H7 (cell line): ENCODE measurements at places on chromosomes 11 and 22. TPM values are rescaled to one million over a fixed set of nuclear protein-coding genes. Genes with fewer than 3 reads are reported as not detected.
A peak's percentile ranks its signal among the peaks of the same experiment; 100 is the strongest.

DNA sequence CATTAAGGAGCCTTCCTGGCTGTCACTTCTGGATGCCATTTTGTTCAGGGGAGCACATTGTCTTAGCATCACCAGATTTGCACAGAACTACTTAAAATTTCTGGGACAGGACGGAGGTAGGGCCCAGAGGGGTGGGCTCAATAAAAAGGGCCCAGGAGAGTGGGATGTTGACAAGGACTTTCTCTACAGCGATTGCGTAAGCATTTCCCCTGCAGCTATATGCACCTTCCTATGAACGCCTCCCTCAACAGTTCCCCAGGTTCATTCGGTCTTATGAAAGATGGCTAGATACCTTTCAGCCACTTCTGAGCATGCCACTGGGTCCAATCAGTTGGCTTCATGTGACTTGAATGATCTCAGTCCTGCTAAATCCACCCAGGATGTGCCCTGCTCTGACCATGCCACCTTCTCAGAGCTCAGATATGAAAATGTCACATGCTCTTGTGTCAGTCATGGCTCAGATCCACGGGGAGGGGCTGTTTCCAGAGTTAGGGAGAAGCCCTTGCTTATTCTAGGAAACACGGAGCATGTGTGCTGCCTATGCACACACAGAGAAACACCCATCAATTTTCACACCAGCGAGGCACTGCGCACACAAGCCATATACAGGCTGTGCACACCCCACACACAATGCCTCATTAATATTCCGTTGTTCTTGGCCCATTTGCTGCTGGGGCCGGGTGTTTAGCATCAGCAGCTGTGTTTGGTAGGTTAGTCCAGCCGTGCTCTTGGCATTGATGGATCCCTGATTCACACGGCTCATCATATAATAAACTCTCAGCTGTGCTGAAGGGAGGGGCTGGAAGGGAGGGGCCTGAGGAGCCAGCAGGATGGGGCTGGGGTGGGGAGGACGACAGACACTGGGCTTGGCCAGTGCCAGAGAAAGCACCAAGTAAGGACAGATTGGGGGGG lies 52.5 kb upstream of the NNMT start:
- DNase-seq, result no peak

DNA sequence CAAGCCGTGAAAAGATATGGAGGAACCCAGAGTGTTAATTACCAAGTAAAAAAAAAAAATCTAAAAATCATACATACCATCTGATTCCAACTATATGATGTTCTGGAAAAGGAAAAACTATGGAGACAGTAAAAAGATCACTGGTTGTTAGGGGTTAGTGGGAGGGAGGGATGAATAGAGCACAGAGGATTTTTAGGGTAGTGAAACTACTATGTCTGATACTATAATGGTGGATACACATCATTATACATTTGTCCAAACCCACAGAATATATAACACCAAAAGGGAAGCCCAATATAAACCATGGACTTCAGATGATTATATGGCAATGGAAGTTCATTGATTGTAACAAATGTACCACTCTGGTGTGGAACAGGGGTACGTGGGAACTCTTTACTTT lies 74.1 kb downstream of the ENTHD1 start:
- DNase-seq, result no peak

GRCh38 chr11:47453365-47453764 lies 4.4 kb upstream of the RAPSN start:
- DNase-seq, result no peak

The SLC35C1 gene
- total RNA-seq, result 3.9 and 5.8 TPM in 2 replicates

- peak; percentile 61 for DNase-seq
Observed at GRCh38 chr11:126359431-126360048, 4.1 kb downstream of the ST3GAL4 start.

GRCh38 chr22:50526834-50527801 lies 1.7 kb upstream of the SCO2 start:
- DNase-seq, result peak; percentile 93

DNA sequence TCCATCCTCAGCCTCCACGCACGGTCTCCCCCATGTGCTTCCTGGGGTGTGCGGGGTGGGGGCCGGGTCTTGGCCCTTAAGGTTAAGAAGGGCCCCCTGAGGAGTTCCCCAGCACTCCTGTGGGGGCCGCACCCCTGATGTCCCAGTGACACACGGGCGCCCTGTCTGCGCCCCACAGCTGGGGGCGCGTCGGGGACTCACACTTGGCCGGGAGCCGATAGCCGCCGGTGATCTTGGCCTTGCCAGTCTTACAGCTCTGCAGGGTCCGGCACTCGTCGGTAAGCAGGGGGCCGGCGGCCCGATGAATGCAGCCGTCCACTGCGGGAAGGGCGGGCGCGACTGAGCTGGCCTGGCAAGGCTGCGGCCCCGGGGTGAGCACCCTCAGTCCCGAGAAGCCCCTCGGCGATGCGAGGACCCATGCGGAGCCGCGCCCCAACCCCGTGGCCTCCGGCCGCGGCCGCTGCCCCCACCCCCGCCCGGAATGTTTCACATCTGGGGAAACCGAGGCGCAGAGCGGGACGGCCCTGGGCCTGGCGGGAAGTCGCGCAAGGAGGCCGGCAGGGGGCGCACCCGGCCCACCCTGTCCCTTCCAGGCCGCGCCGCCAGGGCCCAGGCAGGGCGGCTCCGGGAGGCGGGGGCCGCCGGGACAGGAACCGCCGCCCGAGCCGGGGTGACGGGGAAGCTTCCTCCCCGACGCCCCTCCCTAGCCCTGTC lies 13.9 kb downstream of the OTUB1 start:
- peak; percentile 99 for DNase-seq

- no peak for DNase-seq
Observed at GRCh38 chr11:12220305-12220704, 109.9 kb downstream of the MICAL2 start.

DNA sequence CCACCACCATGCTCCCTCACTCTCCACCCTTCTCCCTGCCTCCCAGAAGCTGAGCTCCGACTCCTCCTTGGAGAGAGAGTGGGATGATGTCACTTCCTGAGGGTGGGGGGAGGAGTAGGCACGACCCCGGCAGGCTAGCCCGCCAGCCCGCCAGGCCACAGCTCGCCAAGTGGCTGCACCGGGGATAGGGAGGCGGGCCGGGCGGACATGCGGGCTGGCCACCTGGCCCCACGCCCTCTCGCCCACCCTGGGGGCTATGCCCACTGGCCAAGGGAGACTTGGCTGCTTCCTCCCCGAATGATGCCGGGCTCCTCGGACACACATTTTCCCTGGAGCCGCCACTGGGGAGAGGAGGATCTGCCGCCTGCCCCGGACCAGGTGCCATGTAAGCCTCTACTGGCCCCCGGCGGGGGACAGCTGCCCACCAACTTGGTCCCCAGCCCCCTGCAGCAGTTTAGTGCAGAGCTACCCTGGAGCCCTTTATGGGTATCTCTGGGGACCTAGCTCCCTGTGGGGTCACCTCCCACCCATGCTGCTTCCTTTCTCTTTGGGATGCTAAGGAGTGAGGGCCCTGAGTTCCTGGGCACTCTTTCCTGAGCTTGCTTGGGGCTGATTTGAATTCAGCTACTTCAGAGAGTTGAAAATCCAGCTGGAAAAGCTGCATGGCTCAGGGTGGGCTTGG lies 33.7 kb upstream of the MYRF start:
- peak; percentile 98 for DNase-seq

GRCh38 chr11:6895010-6895409 lies 2.7 kb upstream of the OR2D2 start:
- DNase-seq, result no peak

GRCh38 chr11:121038648-121039409 lies 14.9 kb downstream of the TBCEL start:
- no peak for DNase-seq

DNA sequence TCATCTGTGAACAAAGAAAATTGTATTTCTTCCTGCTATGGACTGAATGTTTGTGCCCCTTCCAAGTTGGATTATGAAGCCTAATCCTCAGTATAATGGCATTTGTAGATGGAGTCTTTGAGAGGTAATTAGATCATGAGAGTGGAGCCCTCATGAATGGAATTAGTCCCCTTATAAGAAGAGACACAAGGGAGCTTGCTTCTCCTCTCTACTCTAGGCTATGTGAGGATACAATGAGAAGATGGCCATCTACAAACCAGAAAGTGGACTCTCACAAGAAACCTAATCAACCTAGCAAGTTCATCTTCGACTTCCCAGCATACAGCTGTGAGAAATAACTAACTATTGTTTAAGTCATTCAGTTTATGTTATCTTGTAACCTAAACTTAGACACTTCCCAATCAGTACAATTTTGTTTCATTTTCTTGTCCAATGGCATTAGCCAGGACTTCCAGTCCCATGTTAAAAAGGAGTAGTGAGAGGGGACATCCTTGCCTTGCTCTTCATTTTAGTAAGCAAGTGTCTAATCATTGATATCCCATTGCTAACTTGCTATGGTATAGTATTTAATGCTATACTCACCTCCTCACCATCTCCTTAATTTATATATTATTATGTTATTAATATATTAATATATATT lies 45.7 kb downstream of the PDGFD start:
- no peak for DNase-seq

- no peak for DNase-seq
Observed at GRCh38 chr11:13367115-13367514, 89.5 kb downstream of the BMAL1 start.

DNA sequence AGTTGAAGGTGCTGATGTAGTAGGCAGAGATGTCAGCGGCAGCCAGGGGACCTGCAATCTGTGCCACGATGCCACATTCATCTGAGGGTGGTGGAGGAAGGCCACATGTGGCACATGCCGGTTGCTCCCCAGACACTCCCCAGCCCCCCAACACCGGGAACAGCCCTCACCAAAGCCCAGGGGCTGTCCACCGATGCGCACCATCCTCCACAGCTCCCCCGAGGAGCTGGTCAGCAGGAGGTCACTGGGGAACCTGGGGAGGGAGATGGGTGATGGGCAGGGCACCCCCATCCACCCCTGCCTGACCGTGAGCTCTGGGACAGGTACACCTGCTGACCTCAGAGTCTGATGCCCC lies 3.5 kb downstream of the CASTOR1 start:
- DNase-seq, result no peak

- DNase-seq, result no peak
Observed at GRCh38 chr22:39422721-39423120, 23.1 kb downstream of the TAB1 start.

GRCh38 chr11:15318814-15319213 lies 204.1 kb downstream of the INSC start:
- DNase-seq, result no peak

DNA sequence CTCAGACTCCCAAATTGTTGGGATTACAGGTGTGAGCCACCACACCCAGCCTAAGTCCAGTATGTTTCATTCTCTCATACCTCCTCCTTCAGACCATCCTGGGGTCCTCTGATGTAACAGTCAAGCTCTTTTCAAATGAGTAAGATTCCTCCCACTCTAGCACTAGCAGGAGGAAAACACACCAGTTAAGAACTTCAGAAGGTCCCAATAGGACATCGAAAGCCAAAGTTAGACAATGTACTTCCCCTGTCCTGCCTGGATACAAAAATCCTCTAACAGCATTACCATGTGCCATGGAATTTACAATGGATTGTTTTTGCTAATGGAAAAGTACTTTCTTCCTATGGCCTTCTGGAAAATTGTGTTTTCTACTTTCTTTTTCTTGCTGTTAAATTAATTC lies 67.1 kb downstream of the CCDC34 start:
- DNase-seq, result no peak

GRCh38 chr11:7688238-7688826 lies 15.0 kb upstream of the CYB5R2 start:
- DNase-seq, result peak; percentile 40

- DNase-seq, result no peak
Observed at GRCh38 chr22:49161002-49161850, 666.4 kb downstream of the BRD1 start.

GRCh38 chr11:926341-926916 lies 759 bp downstream of the AP2A2 start:
- DNase-seq, result peak; percentile 84
